Hippocampal formation (tissue), 2 donors: ENCODE measurements at places on chromosomes 1 and 21.

DNA sequence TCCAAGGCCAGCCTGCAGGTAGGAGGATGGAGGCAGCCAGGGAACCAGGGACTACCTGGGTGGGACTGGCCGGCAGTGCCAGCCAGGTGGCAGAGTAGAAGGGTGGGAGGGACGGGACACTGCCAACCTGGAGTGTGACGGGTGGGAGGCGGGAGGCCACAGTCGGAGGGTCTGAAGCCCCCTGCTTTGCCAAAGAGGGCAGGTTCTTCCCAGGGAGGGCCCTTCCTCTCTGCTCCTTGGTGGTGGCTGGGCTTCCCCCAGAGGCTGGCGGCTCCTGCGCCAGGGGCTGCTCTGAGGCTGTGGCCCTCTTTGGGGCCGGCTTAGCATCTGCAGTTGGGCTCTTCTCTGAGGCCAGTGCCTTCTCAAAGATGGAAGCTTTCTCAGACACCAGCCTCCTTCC lies 8.7 kb upstream of the TNNT2 start:
- no peak for DNase-seq

DNA sequence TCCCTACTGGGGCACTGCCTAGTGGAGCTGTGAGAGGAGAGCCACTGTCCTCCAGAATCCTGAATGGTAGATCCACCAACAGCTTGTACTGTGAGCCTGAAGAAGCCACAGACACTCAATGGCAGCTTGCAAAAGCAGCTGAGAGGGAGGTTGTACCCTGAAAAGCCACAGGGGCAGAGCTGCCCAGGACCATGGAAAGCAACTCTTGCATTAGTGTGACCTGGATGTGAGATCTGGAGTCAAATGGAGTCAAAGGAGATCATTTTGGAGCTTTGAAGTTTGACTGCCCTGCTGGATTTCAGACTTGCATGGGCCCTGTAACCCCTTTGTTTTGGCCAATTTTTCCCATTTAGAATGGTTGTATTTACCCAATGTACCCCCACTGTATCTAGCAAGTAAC lies 871.4 kb upstream of the PRMT6 start:
- no peak for DNase-seq

GRCh38 chr21:29164323-29164942 lies 34.0 kb downstream of the MAP3K7CL start:
- DNase-seq: peak; percentile 58

- no peak for DNase-seq
These were observed 40.4 kb downstream of the ST3GAL3 start for GRCh38 chr1:43747736-43748135.

DNA sequence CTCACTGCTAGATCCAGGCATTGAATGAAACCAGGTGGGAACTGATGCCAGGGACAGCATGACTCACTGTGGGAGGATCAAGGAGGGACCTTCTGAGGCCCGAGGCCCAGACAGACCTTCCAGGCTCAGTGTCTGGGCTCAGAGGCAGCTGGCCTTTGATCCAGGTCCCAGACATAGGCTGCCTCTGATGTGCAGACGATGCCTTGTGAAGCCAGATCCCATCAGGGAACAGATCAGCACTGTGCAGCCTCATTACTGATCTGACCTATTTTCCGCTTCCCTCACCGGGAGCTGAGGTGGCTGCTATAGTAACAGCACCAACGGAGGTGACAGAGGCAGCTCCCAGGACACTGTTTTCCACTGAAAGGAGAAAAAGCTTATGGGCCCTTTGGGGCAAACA lies 399.5 kb downstream of the MATN1 start:
- DNase-seq: no peak

DNA sequence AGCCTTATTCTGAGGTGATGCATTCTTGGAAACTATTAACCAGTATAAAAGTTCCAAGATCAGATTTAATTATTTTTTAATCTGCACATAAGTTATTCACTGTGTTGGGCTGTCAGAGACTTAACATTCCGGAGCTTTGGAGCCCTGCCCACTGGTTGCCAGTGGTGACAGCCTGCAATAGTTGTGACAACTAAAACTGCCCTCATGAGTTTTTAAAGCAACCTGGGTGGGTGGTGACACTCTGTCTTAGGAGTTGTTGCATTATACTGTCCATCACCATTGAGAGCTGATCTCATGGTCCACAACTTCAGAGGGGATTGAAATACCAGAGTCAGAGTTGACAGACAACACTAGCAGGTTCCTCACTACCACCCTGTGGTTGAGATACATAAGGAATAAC lies 653.9 kb upstream of the USP24 start:
- DNase-seq: no peak

- peak; percentile 69 for DNase-seq
These were observed 32.0 kb upstream of the ATP5PO start for GRCh38 chr21:33947451-33948095.

DNA sequence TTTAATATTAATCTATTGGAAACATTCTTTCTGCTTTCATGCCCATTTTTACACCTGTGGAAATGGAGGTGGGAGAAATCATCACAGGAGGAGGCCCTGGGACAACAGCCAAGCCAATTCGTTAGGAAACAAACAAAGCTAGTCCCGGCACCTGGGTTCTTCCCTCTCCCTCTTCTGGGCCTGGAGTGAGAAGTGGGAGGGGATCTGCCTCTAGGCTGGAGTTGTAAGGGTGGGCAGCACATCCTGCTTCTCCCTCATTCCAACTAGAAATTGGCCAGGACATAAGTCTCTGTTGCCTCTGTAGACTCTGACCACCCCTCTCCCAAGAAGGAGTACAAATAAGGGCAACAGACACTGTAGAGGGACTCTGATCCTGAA lies 20.2 kb upstream of the ERO1B start:
- DNase-seq: no peak
